Colonic mucosa (tissue), 4 donors: ENCODE measurements at places on chromosomes 12 and 14. TPM values are rescaled to one million over a fixed set of nuclear protein-coding genes. Genes with fewer than 3 reads are reported as not detected.

TAS2R19 gene
- 1.9 TPM for total RNA-seq

ESRRB gene
- 0.21 TPM for total RNA-seq

KRT79 gene
- total RNA-seq: not detected

GALNT9 gene
- total RNA-seq: not detected

BIN2 gene
- total RNA-seq: 6.8 TPM

KIF5A gene
- 0.67 TPM for total RNA-seq

INSM2 gene
- not detected for total RNA-seq

ALG10 gene
- total RNA-seq: 5.6 TPM

PSMC6 gene
- total RNA-seq: 76.8 TPM

FSCB gene
- not detected for total RNA-seq

SELPLG gene
- 2.5 TPM for total RNA-seq

ESR2 gene
- 0.85 TPM for total RNA-seq

KCNK13 gene
- total RNA-seq: 0.15 TPM

PMEL gene
- total RNA-seq: 3.8 TPM

DNA sequence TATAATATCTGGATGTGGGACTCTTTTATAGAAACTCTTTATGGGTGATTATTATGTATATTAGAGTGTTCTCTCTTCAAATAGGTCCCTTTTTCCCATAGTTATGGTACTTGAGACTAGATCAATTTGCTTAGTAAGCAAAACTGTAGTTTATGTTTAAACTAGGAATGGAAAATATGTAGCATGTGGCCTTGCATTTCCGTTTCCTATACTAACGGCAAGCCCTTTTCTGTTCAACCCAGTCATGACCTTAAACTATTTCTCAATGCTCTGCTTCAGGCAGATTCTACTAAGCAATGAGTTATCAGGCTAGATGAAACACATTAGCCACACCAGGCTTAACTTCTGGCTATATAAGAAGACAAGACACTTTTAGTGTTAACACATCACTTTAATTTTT, 84.6 kb downstream of the OTOGL start:
- no peak overlapping the region for H3K4me3 ChIP-seq
- H3K27ac ChIP-seq: no peak overlapping the region
- H3K27me3 ChIP-seq: no peaks in the 10 kb centered on the region

GRCh38 chr12:122875590-122876220, 20.2 kb downstream of the VPS37B start:
- H3K27ac ChIP-seq: no peak overlapping the region
- H3K27me3 ChIP-seq: no peaks in the 10 kb centered on the region
- no peak for DNase-seq
- no peaks in the 10 kb centered on the region for H3K36me3 ChIP-seq
- no peak overlapping the region for H3K4me3 ChIP-seq

GRCh38 chr14:65826946-65827345, 414.4 kb downstream of the FUT8 start:
- no peak overlapping the region for H3K27ac ChIP-seq
- no peak overlapping the region for H3K4me3 ChIP-seq
- no peak for DNase-seq
- no peaks in the 10 kb centered on the region for H3K4me1 ChIP-seq

DNA sequence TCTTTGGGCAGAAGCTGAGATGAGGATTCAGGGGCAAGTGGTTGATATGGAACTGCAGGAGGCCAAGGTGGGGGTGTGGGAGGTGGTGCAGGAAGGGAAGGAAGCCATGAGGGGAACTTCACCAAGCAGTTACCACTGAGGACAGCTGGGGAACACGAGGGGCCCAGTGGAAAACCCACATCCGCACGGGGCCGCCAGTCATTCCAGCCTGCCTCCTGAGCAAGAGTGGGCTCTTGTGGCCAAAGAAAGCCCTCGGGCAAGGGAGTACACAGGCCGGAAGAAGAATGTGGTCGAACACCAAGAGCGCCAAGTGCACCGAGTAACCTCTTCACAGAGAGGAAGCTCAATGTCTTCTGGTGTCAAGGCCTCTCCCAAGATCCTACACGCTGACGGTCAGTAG, 252.2 kb upstream of the FOXN3 start:
- no peaks in the 10 kb centered on the region for H3K36me3 ChIP-seq
- no peak overlapping the region for H3K27ac ChIP-seq
- DNase-seq: no peak
- peaks cover 5% of the 10 kb centered on the region for H3K4me1 ChIP-seq

- H3K27ac ChIP-seq: no peak overlapping the region
Measured at GRCh38 chr12:68367903-68368302, 35.7 kb upstream of the MDM1 start.

DNA sequence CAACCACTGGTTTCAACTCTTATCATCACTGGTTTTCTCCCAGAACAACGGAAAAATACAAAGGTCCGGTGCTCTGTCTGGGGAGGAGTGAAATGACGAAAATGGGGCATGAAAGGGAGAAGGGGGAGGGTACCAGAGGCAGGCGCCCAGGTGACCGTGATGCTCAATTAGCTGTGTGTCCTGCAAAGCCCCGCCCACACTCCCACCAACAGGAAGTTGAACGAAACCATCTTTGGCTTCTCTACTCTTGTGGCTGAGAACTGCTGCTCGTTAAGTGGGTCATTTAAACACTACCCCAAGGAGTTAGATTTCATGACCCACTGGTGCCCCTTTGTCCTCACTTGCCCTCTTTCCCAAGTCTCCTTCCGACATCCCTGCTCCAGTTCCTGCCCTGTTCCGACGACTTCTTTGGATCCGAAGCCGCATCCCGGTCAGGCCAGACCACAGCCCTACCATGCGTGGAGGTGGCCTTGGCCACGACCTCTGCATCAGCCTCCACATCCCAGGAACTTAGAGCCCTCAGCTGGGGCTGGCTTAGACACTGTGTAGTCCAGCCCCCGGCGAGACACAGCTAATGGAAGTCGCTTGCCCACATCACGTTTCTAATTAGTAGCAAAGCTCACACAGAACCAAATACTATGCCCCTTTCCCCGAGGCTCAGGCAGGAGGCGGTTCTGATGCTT, 11.4 kb upstream of the LRTM2 start:
- H3K27ac ChIP-seq: no peak overlapping the region
- no peak overlapping the region for H3K4me3 ChIP-seq
- no peaks in the 10 kb centered on the region for H3K4me1 ChIP-seq
- H3K27me3 ChIP-seq: no peaks in the 10 kb centered on the region
- DNase-seq: no peak

DNA sequence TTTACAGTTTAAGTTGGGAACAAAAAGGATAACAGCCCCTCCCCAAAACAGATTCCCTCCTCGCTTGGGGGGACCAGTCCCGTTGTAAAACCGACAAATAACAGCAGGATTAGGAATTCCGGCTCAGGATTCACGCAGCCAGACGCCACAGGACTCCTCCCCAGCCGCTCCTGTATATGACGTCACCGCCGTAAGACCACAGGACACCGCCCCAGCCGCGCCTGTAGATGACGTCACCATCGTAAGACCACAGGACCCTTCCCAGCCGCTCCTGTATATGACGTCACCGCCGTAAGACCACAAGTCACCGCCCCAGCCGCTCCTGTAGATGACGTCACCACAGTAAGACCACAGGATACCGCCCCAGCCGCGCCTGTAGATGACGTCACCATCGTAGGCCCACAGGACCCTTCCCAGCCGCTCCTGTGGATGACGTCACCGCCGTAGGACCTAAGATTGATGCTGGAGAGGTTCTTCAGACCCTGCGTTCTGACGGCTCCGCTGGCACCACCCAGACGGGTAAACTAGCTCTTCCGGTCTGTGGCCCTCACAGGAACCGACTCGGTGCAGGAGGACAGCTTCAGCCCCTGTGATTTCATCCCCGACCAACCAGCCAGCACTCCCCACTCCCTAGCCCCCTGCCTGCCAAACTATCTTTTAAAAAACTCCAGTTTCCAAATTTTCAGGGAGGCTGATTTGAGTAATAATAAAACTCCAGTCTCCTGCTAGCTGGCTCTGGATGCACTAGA, 43.9 kb upstream of the FBRSL1 start:
- H3K4me3 ChIP-seq: peak overlapping the region; percentile 15
- no peaks in the 10 kb centered on the region for H3K36me3 ChIP-seq
- no peaks in the 10 kb centered on the region for H3K27me3 ChIP-seq
- H3K4me1 ChIP-seq: no peaks in the 10 kb centered on the region
- DNase-seq: no peak

DNA sequence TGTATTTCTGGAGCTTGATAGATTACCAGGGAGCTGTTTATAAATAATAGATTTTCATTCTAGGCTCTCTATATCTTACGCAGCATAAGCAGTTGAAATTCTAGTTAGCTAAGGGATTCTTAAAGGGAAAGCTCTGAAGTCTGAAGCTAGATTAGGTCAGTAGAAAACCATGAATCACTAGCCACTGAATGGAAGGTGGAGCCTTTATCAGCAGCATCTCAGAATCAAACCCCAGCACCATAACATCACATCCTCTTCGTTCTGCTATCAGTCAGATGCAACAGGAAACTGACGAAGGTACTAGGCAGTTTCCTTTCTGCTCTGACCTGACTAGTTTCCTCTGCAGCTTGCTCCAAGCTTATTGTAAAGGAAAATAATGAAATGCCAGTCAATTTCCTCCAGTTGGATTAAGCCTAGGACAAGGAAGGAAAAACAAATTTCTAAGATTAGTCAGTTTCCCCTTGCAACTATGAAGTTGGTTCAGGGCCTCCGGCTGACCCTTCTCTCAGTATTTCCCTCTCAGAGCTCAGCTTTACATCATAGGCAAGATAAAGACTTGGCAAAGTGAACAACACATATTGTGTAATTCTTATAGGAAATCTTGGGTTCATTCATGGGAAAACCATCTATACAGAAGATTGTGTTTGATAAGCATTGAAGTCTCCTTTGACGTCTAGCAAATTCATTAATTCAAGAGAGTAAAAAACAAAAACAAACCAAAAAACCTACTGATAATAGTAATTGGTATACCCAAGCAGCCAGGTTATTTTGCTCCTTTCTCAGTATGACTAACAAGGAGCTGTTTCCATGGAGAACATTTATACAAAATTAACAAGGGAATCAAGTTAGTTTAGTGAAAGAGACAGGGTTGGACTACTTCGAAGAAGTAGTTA, 43.4 kb upstream of the CFAP54 start:
- H3K4me3 ChIP-seq: no peak overlapping the region
- H3K27me3 ChIP-seq: no peaks in the 10 kb centered on the region
- no peaks in the 10 kb centered on the region for H3K4me1 ChIP-seq
- peak overlapping the region; percentile 65 for H3K27ac ChIP-seq

- peak overlapping the region; percentile 58 for H3K4me3 ChIP-seq
- H3K36me3 ChIP-seq: no peaks in the 10 kb centered on the region
Measured at GRCh38 chr12:56449622-56449984, 377 bp upstream of the TIMELESS start.

- peak; percentile 31 for DNase-seq
- H3K36me3 ChIP-seq: no peaks in the 10 kb centered on the region
- no peaks in the 10 kb centered on the region for H3K27me3 ChIP-seq
Measured at GRCh38 chr12:57128519-57129247, 400 bp downstream of the LRP1 start.

DNA sequence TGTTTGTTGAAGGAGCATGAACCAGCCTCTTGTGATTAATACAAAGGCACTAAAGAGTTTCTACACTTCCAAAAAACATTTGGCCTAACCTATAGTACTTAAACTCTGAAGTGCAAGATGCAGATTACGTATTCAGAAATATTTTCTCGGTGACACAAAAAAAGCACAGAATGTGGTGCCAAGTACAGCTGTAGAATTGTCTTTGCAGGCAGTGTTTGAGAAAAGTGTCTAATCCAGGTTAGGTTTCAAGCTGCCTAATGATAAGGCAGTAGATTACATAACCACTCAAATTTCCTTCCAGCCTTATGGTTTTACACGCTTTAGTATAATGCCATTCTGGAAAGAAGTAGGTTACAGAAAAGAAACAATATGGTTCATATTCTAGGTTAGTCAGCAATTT, 205.2 kb downstream of the KLHL28 start:
- no peak overlapping the region for H3K27ac ChIP-seq
- H3K4me1 ChIP-seq: no peaks in the 10 kb centered on the region
- DNase-seq: no peak
- H3K4me3 ChIP-seq: no peak overlapping the region
- no peaks in the 10 kb centered on the region for H3K36me3 ChIP-seq
- H3K27me3 ChIP-seq: no peaks in the 10 kb centered on the region

DNA sequence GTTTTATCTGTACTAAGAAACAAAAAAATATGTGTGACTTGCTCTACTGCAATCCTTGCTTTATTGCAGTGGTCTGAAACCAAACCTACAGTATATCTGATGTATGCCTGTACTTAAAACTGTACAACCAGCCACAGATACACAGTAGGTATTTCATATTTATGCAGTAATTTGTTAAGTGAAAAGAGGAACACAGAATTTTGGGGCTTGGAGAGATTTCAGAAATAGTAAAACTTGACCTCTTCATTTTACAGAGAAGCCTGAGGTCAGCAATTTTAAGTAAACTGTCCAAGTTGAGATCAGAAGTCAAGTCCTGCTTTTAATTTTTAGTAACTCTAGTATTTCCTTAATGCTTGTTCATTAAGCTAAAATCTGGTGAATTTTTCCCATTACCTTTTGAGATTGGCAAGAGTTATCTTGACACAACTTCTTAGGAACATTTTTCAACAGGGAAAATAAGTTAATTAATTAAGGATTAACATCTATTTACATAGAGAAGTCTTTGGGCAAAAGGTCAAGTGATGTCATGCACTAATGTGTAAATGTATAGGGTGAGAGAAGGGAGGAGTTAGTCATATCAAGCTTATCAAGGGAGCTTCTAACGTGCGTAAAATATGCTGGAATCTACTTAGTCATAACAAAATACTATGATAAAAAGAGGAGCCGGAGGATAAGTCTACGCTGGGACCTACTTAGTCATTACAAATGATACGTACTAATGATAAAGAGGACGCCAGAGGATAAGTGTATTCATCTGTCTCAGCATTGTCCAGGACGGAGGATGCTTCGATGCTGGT, 66.0 kb upstream of the GTF2A1 start:
- no peak for DNase-seq
- H3K36me3 ChIP-seq: no peaks in the 10 kb centered on the region
- H3K4me3 ChIP-seq: no peak overlapping the region

DNA sequence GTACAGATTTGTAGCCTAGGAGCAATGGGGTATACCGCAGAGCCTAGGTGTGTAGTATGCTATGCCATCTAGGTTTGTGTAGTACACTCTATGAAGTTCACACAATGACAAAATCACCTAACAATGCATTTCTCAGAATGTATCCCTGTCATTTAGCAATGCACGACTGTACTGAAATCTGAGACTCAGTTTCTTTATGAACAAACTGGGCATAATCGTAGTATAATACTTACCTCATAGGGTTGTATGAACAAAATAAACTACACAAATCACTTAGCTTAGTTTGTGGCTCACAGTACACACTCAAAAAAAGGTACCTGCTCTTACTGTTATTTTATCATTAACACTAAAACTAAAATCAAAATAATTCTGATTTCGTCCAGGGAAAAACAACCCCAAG, 6.9 kb upstream of the PRKAG1 start:
- H3K36me3 ChIP-seq: peaks cover 20% of the 10 kb centered on the region
- DNase-seq: no peak
- no peak overlapping the region for H3K4me3 ChIP-seq
- no peak overlapping the region for H3K27ac ChIP-seq
- no peaks in the 10 kb centered on the region for H3K27me3 ChIP-seq

- H3K27me3 ChIP-seq: no peaks in the 10 kb centered on the region
- no peaks in the 10 kb centered on the region for H3K4me1 ChIP-seq
- H3K36me3 ChIP-seq: no peaks in the 10 kb centered on the region
- no peak overlapping the region for H3K27ac ChIP-seq
- no peak overlapping the region for H3K4me3 ChIP-seq
Measured at GRCh38 chr14:38743966-38744584, 359.0 kb downstream of the SEC23A start.

- no peaks in the 10 kb centered on the region for H3K4me1 ChIP-seq
- no peaks in the 10 kb centered on the region for H3K36me3 ChIP-seq
- no peaks in the 10 kb centered on the region for H3K27me3 ChIP-seq
- no peak overlapping the region for H3K27ac ChIP-seq
Measured at GRCh38 chr14:49989966-49990365, 97.1 kb downstream of the ARF6 start.

GRCh38 chr12:12398026-12398859, 41.4 kb downstream of the BORCS5 start:
- H3K27ac ChIP-seq: peak overlapping the region; percentile 26
- DNase-seq: no peak
- H3K4me3 ChIP-seq: no peak overlapping the region
